ENCODE measurements at places on chromosomes 3 and 15. TPM values are rescaled to one million over a fixed set of nuclear protein-coding genes. Genes with fewer than 3 reads are reported as not detected.

GRCh38 chr3:14766428-14767244 lies 52.1 kb upstream of the FGD5 start:
- H3K4me1 ChIP-seq, result no peaks in the 10 kb centered on the region
- no peaks in the 10 kb centered on the region for H3K36me3 ChIP-seq
- DNase-seq, result no peak
- H3K4me3 ChIP-seq, result no peak overlapping the region
- H3K27ac ChIP-seq, result no peak overlapping the region
- no peaks in the 10 kb centered on the region for H3K27me3 ChIP-seq

- H3K27ac ChIP-seq, result no peak overlapping the region
- no peaks in the 10 kb centered on the region for H3K36me3 ChIP-seq
- no peaks in the 10 kb centered on the region for H3K27me3 ChIP-seq
- no peaks in the 10 kb centered on the region for H3K4me1 ChIP-seq
Measured at GRCh38 chr15:88322461-88322860, 65.9 kb upstream of the NTRK3 start.

GRCh38 chr15:47390208-47390765 lies 327.0 kb upstream of the SEMA6D start:
- no peaks in the 10 kb centered on the region for H3K4me1 ChIP-seq
- no peaks in the 10 kb centered on the region for H3K36me3 ChIP-seq
- DNase-seq, result no peak
- H3K4me3 ChIP-seq, result no peak overlapping the region
- no peak overlapping the region for H3K27ac ChIP-seq
- H3K27me3 ChIP-seq, result no peaks in the 10 kb centered on the region

DNA sequence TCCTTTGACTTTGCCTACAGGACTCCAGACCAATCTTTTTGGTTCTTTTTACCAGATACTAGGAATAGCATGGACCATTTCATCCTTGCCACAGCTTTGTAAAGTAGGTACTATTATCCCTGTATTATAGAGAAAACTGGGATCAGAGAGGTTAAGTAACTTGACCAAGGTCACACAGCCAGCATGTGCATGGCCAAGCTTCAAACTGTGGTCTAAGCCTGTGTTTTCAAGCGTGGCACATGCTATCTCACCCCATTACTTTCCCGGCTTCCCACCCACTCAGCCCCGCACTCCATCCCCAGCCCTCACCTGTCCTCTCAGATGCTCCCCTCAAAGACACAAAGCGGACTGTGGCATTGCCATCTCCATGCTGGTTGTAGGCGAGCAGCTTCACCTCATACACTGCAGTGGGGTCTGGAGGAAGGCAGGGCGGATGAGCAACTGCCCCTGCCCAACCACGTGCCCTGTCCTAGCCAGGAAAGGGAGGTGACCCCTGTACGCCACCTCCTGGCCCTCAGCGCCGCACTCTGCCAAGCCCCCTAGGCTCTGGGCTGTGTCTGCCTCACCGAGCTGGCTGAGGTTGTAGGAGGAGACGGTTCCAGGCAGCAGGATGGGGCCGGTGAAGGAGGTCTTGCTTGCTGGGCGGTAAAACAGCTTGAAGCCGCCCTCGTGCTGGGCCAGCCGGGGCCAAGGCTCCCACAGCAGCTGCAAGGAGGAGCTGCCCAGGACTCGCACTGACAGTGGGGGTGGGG lies 25.7 kb downstream of the RNU5B-1 start:
- no peak for DNase-seq
- H3K27me3 ChIP-seq, result no peaks in the 10 kb centered on the region
- no peak overlapping the region for H3K4me3 ChIP-seq
- H3K4me1 ChIP-seq, result no peaks in the 10 kb centered on the region
- no peak overlapping the region for H3K27ac ChIP-seq

The POLQ gene
- under 0.01 TPM for total RNA-seq
